ENCODE measurements at places on chromosomes 11 and 22.
A peak's percentile ranks its signal among the peaks of the same experiment; 100 is the strongest.

DNA sequence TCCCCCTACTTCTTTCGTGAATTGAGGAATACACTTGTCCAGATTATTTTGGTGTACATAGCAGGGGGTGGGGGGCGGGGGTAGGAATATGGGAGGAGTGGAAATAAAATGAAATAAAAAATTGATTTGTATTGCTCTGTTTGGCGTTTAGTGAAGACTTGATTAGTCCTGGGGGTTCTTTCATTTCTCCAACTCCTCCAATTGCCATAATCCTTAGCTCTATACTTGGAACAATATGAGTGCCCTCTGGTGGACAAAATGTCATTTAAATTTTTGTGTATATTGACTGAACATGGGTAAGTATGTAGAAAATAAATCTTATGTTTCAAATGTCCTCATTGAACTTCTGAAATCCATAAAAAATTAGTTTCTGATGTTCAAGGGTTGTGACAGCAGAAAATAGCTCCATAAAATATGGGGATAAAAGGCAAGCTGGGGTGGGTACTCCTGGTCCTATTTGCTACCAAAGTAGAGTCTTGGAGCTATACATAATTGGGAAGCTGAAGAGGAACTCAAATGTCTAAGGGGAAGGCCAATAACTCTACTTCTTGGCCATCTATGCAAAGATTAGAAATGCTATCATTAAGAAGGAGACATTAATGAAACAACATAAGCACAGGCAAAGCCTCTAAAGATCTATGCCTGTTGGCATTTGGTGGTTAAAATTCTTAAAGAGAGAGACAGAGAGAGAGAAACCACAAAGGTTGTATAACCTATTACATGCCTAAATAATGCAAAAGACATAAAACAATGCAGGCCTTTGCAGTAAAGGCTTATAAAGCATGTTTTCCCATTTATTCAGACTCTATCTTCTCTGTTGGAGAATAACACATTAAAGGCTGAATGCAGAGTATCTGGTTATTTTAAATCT lies 421.6 kb downstream of the METTL15 start:
- peak; percentile 53 for DNase-seq

DNA sequence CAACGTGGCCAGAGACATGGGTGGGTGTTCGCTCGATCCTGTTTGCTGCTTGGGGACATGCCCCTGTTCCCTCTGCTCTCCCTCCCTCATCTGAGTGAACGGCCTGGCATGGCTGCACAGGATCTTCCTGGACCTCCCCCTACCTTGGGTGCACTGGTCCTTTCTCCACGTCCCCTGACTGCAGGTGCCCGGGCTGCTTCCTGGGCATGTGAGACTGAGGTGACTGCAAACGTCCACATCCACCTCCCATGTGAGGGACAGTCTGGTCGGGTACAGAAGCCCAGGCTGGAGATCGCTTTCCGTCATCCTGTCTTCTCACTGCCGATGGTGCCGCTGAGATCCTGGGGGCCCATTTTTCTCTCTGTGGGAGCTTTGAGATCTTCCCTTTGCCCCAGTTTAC lies 11.8 kb downstream of the SULT4A1 start:
- DNase-seq: no peak

DNA sequence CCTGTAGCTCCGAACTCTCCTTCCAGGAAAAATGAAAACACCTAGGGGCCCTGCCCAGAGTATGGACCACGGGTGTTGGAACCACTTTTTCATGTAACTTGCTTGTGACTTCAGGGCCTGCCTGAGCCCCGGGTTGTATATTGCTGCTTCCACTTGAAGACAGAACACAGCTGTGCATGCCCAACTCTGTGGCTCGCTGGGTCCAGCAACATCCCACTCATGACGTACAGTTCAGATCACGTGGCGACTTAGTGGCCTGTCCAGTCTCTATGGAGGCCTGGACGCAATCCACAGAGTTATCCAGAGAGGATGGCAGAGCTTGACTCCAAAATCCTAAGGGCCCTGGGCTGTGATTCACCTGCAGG lies 6.8 kb downstream of the C11orf21 start:
- DNase-seq: no peak

- DNase-seq: no peak
These were observed 65.5 kb downstream of the C11orf91 start for GRCh38 chr11:33635161-33635560.

DNA sequence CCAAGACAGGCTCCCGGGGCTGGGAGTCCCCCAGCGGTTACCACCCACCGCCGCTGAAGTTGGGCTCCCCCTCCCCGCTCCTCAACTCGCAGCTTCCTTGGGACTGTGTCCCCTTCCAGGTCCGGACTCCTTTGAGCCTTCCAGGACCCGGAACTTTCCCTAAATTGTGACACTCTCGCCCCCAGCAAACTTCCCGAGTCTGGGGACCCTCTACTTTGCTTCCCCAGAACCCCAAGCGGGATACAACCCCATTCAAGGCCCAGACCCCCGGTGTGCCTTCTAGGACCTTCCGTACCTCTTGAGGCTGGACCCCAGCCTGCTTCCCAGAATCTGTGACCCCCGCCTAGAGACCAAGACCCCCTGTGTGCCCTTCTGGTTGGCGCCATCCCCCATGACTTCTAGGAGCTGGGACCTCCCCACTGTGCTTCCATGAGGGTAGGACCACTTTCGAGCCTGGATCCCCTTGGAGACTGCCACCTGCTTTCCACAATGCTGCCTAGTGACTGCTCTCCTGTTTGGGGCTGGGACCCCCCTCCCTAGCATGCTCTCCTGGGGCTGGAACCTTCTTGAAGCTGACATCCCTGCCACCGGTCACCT lies 587 bp downstream of the MYRF start:
- no peak for DNase-seq

- no peak for DNase-seq
These were observed 24.8 kb upstream of the ADORA2A start for GRCh38 chr22:24402460-24403192.

GRCh38 chr11:132186699-132187098 lies 816.3 kb downstream of the NTM start:
- DNase-seq: no peak

DNA sequence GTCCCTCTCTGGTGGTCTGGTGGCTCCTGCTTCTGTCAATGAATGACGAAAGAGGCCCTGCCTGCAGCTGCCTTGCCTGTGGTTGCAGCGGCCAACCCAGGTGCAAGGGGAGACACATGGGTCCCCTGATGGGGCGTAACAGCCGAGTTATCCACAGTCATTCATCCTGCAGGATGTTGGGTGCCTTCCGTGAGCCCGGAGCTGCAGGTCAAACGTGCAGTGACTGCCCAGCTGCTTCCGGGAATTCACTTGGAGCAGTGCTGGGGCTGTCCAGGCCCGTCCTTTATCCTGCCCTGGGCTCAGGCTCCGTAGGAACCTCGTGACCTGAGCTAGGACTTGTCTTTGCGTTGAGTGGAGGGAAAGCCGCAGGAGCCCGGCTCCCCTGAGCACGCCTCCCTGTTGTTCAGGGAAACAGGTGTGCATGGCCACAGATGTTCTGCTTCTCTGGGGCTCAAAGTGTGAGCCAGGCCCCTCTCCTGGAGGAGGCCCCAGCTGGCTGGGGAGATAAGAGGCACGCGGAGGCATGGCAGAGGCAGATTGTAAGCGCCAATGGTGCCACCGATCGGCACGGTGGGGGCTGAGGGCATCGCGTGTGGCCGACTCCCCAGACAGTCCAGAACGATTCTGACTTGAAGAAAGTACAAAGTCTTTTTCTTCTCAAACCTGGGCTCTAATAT lies 635.4 kb downstream of the BRD1 start:
- DNase-seq: no peak

DNA sequence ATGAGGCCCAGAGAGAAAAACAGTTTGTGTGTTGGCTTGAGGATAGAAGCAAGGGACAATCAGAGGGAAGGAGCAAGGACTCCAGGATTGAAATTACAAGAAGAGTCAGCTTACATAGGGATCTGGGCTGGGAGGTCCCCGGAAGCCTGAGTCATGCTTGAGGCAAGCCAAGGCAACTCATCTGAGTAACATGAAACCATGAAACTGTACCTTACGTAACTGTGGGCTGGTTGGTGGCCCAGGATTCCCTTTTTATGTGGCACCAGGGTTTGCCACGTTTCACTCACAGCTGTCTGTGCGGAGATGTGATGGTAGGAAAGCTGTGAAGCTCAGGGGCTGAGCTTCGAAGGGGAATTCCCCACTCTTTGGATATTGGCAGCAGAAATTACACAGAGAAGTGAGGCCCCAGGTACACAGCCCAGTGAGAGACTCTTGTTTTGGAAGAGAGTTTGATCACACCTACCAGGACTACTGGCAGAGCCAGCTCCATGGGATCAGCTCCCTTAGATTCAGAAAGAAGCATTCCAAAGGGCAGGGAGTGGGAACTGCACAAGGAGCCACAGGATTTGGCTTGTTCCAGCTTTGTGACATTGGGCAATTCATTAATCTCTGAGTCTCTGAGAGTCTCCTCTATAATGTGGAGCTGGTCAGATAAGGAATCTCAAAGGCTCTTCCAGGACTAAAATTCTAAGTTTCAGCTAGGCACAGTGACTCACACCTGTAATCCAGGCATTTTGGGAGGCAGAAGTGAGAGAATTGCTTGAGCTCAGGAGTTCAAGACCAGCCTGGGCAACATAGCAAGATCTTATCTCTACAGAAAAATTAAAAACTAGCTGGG lies 7.8 kb downstream of the SLC5A1 start:
- DNase-seq: no peak

DNA sequence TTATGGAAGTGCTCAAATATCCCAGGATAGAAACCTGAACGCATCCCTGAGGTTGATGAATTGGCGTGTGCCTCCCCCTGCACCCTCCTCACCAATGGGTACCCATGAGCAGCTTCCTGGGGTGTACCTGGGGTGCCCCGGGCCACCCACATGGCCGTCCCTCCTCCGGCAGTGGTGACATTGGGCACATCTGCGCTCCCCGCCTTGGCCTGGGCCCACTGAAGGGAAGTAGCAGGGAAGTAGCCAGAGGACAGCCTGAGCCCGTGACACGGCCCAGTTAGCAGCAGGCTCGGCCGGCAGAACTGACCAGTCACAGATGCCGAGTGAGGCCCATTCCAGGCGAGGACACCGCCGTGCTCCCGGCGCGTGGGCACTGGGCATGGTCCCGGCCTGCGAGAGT lies 16.7 kb downstream of the MRPL23 start:
- DNase-seq: no peak

- DNase-seq: peak; percentile 19
These were observed 1038.5 kb downstream of the OPCML start for GRCh38 chr11:132493801-132494200.

Data from NCI-H345 (cell line).